ENCODE measurements at places on chromosomes 6 and 20.

GRCh38 chr6:168563656-168564055 is 122.7 kb downstream of the SMOC2 start:
- no peak for DNase-seq

GRCh38 chr6:12196326-12196936 is 93.7 kb upstream of the EDN1 start:
- DNase-seq, result no peak

DNA sequence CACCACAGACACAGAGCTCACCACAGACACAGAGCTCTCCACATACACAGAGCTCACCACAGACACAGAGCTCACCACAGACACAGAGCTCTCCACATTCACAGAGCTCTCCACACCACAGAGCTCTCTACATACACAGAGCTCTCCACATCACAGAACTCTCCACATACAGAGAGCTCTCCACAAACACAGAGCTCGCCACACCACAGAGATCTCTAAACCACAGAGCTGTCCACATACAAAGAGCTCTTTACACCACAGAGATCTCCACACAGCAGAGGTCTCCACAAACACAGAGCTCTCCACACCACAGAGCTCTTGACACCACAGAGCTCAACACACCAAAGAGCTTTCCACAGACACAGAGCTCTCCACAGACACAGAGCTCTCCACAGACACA is 55.8 kb downstream of the ERMARD start:
- no peak for DNase-seq

GRCh38 chr6:7910298-7910653 is 312 bp downstream of the TXNDC5 start:
- DNase-seq, result no peak

- no peak for DNase-seq
Measured at GRCh38 chr6:38039502-38039901, 220.0 kb downstream of the ZFAND3 start.

DNA sequence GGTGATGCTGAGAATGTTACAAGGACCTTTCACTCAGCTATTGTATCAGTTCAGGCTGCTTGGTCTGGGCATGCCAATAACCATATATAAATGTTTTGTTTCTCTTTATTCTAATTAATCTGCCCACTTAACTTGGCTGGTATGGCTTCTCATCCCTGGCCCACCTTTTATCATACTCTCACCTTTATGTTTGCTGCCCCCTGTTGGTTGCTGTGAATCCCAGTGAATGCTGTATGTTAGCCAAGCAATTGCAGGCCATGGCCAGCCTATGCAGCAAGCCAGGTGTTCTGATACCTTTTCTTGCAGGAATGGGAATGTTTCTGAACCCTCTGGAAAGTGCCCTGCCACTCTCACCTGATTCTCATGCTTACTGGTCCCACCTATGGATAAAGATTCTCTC is 54.6 kb downstream of the PCSK2 start:
- no peak for DNase-seq

- peak; percentile 80 for DNase-seq
Measured at GRCh38 chr20:41133709-41134361, 3.5 kb upstream of the PLCG1 start.

GRCh38 chr6:30862156-30862875 is 22.0 kb upstream of the DDR1 start:
- DNase-seq, result no peak

GRCh38 chr20:9507544-9508239 is 6.7 kb upstream of the LAMP5 start:
- DNase-seq, result no peak

DNA sequence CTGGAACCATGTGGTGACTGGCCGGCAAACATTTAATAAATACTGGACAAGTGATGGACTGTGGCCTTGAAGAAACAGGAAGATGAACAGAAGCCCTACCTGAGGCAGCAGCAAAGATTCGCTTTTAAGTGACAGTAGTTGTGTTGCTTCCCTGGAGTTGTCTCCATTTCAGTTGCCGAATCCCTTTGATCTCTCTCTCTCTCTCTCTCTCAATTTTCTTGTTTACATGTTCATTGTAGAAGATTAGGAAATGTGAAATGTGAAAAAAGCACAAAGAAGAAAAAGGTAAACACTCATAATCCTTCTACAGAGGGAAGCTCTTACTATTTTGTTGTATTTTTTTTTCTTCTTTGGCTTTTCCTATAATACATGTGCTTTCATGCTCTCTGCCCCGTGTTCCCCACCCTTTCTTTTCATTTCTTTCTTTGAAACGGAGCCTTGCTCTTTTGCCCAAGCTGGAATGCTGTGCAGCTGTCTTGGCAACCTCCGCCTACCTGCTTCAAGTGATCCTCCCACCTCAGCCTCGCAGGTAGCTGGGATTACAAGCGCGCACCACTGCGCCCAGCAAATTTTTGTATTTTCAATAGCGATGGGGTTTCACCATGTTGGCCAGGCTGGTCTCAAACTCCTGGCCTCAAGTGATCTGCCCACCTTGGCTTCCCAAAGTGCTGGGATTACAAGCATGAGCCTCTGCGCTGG is 81.5 kb downstream of the SHLD1 start:
- DNase-seq, result peak; percentile 63

DNA sequence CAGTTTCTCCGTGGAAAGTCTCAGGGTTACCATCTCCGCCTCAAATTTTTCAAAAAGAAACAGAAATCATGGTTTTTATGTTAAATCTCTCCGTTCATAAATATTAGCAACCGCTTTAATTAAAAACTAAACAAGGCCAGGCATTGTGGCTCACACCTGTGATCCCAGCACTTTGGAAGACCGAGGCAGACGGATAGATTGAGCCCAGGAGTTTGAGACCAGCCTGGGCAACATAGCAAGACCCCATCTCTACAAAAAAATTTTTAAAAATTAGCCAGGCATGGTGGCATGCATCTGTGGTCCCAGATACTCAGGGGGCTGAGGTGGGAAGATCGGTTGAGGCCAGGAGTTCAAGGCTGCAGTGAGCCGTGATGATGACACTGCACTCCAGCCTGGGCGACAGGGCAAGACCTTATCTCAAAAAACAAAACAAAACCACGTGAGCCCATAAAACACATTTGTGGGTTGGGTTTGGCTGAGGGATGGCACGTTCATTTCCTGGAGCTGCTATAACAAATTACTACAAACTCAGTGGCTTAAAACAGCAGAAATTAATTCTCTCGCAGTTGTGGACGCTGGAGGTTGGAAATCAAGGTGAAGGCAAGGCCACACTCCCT is 223.2 kb downstream of the ZNF217 start:
- no peak for DNase-seq

- DNase-seq, result no peak
Measured at GRCh38 chr20:58840816-58841538, 9.7 kb downstream of the GNAS-AS1 start.

DNA sequence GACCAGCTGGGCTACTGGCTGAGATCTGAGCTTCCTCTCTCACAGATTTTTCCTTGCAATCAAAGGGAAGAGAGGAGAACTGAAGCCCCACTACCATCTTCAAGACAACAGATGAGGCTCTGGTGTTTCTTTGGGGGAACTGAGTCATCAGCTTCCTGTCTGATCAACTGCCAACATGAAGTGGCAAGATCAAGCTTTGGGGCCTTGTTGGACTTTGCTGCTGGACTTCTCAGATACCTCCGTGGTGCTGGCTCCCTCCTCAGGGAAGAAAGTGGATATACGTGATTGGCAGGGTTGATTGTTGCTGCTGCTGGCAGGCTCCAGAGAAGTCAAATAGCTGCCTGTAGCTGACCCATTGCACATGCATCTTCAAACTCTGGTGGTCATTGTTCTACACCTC is 3.6 kb upstream of the TOX2 start:
- no peak for DNase-seq

DNA sequence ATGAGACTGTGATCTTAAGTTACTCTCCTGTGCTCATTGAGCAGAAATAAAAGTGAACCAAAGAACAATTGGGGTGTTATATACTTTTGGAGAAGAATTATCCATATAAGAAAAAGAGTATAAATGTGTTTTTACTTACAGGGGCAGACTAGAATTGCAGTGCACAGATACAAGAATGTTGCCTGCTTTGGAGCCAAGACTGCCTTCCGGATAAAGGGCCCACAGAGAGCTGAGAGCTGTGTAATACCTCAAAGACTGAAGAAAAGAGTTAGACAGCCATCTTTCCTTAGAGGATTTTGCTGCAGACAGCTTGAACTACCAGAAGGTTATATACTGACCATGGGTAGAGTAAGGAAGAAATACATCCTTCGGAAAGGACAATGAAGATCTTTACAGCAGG is 1235.5 kb upstream of the CITED2 start:
- DNase-seq, result no peak

DNA sequence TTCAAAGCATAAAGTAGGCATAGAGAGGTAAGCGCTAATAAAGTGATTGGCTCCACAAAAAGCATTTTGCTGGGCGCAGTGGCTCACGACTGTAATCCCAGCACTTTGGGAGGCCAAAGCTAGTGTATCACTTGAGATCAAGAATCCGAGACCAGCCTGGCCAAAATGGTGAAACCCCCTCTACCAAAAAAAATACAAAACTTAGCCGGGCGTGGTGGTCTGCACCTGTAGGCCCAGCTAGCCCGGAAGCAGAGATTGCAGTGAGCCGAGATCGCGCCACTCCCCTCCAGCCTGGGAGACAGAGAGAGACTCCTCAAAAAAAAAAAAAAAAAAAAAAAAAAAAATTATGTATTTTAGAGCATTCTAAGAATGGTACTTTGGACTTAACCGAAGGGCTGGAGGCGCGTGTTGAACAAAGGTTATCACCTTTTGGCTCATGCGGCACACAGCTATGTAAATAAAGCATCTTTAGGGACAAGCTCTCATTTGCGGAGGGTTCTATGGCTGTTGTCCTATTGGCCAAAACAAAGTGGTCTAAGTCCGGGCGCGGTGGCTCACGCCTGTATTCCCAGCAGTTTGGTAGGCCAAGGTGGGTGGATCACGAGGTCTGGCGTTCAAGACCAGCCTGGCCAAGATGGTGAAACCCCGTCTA is 17.4 kb downstream of the HFE start:
- DNase-seq, result no peak

DNA sequence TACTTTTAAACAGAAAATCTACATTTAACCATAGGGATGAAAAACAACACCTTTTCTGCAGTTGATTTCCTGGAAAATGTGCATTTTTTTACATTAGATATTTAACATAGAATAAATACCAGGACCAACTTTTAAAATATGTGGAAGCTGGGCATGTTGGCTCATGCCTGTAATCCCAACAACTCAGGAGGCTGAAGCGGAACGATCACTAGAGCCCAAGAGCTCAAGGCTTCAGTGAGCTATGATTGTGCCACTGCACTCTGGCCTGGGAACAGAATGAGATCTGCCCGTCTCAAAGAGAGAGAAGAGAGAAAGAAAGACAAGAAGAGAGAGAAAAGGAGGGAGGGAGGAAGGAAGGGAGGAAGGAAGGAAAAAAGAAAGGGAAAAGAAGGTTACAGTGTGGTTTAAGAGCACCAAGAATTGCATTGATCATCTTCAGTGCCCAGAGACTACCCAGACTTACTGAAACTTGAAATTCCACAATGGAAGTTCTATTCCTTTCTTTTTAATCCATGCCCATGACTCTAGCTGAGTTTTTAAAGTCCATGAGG is 189.4 kb upstream of the ARID1B start:
- no peak for DNase-seq

DNA sequence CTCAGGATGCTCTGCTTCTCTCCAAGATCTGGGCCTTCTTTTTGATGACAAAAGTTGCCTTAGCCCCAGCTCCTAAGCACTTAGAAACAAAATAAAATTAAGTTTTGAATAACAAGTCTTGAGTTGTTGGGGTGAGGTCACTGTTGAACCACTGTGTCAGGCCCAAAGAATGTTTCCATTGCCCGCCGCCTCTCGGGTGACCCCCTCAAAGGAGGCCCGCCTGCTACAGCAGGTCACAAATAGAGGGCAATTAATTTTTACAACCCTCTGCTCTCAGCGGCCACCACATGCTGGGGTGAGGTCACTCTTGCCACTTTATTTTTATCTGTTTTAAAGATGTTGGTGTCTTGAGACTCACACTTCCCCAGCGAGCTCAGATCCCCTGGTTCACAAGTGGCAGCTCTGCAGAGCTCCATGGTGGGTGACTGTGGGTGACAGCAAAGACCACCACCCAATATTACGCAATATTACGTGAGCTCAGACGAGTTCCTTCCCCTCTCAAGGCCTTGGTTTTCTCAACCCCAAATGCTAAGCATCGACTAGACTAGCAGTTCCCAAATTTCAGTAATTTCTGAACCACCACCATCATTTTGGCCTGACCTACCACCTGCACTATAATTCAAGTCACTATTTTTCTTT is 247.7 kb upstream of the PMEPA1 start:
- DNase-seq, result no peak

- DNase-seq, result no peak
Measured at GRCh38 chr6:50966532-50966931, 147.9 kb downstream of the TFAP2B start.

- no peak for DNase-seq
Measured at GRCh38 chr20:63156221-63156671, 59.7 kb downstream of the YTHDF1 start.

DNA sequence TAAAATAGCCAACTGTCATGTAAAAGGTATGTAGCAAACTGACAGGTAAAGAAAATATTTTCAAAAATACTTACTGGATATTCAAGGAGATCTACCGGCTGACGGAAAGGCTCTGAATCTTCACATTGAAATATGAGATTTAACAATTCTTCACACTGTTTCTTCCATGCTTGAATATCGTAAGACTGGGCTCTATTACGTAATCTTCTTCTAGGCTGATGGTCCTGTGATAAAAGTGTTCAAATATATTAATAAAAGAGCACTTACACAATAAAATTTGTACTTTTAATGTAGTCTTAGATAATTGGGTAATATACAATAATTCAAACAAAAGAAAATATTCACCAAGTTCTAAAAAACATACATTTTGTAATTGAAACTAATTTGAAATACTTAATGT is 87.4 kb downstream of the IRAK1BP1 start:
- no peak for DNase-seq

DNA sequence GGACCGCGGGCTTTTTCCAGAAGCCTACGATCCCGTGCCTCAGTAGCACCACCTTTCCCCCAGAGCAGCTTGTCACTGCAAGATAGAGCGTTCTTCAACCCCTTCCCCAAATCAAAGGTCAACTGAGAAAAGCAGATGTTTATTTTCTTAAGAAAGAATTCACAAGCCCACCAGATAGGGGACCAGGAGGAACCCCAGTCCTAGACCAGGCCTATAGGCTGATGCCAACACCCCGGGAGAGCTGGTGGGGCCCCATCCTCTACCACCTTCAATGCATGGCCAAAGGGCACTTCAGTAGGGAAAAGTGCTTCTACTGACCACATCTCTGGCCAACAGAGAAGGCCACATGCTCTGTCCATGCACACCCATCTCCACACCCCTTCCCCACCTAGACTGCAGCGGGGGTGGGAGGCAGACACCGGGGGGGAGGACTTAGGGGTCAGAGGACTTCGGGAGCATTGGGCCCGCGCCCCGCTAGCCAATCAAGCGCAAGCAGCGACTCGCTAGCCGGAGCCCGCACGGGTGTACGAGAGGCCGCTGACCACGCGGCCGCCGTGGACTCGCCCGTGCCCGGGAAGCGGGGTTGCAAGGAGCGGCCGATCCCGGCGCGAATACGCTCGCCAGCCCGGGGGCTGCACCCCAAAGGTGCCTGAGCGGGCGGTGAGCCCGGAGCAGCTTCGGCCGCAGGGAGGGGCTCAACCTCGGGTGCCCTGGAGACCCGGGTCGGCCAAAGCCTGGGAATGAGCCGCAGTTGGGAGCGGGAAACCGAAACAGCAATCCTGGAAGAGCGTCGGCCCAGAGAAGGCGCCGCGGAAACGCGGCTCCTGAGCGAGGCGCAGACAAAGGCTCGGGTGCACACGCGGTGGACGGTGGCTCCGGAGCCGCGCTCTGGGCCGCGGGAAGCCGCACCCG is 2.8 kb downstream of the PDE10A start:
- no peak for DNase-seq

- DNase-seq, result no peak
Measured at GRCh38 chr6:46509063-46509462, 17.8 kb upstream of the RCAN2 start.

- DNase-seq, result peak; percentile 7
Measured at GRCh38 chr20:19628570-19629134, 129.4 kb upstream of the RIN2 start.
